RPMI8226 (cell line): ENCODE measurements at places on chromosomes 7 and 10.

DNA sequence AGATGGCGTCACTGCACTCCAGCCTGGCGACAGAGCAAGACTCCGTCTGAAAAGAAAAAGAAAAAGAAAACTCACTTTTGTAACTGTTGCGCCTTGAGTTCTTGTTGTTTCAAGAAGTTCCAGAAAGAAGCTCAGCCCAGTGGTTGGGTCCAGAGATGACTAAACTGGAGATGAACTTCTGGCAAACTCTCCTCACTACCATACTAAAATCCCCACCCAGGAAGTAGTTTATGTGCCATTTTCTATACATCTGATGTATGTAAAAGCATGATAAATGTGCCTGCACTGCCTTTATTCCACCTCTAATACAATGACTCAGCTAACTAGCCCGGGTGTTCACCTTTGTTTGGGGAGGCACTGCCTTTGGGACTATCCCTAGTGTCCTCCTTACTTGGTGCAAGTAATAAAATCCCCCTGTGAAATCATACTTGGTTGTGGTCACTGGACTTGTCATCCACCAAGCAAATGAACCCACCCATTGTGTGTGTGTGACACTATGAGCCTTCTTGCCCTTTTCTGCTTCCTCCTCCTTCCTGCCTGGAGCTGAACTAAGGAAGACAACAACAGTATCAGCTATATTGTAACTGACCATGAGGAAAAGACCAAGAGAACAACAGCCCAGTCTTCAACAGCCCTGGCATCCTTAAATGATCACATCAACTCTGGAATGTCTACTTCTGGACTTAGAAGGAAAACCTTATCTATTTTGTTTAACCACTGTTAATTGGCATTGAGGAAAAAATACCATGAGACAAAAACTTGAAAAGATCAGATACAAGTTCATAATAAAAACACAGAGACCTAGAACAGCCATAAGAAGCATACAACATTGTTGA is 33.6 kb downstream of the JMJD1C start:
- DNase-seq, result no peak

DNA sequence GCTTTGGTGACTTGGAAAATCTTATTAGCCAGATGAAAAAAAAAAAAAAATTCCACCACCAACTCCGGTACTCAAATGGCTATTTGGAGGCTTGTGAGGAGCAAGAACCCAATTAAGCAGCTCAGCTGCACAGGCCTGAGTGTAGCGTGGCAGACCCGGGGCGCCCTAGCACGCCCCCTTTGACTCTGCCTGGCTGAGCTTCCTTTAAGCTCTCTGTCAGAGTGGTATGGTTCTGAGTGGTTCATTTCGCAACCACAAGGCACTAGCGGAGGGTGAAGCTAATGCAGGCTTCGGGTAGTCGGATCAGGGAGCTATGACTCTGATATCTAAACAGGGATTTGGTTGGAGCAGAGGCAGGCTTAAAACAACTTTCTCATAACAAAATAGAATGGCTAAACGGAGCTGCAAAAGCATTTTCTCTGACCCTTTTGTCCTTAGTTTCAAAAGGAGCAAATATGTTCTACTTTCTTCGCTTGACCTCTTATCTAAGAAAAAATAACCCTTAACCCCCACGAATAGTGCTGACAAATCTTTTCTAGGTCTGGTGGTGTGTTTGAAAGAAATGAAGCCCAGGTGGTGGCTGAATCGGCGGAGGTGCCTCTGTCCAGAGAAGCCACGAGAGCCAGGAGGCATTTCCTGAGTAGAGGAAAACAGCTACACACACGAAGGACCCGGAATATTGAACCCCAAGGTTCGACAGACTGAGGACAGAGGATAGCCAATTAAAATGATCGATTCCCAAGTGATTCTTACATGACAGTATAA is 285.4 kb upstream of the GLI3 start:
- DNase-seq, result peak; percentile 79

- no peak for DNase-seq
These were observed 652 bp upstream of the VPS26A start for GRCh38 chr10:69123306-69123746.

DNA sequence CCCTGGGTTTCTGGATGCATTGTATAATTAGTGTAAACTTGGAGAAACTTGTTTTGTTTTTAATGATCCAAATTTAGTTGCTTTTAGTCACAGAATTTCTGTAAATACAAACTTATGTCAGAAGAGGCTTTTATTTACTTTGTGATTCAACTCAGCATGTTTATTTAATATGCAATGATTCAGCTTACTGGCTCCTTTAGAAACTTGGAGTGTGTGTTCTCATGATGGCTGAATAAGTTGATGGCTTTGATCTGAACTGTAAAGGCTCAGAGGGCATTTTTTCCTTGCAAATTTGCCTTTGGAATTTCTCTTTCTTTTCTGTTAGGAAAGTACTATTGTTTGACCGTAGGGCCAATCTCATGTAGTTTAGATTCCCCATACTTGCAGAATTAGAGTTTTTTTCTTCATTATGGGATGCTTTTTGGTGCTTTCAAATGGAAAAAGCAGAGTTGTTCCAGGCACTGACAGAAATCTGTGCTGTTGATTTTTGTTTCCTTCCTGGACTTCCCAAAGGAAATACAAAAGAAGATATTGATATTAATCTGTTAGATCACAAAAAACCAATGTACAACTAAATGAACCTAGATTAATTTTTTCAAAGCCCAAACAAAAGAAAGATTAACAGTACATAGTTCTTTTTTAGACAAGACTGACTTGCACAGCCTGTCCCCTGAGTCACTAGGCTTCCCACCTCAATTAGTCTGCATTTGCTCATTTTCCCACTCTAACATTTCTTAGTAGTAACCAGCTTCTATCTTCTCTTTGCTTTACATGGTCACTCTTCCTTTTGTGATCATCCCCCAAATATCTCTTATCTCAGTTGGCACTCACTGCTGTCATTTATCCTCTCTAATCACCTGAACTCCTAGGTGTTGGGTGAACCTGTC is 96.8 kb upstream of the AGR3 start:
- DNase-seq, result no peak

DNA sequence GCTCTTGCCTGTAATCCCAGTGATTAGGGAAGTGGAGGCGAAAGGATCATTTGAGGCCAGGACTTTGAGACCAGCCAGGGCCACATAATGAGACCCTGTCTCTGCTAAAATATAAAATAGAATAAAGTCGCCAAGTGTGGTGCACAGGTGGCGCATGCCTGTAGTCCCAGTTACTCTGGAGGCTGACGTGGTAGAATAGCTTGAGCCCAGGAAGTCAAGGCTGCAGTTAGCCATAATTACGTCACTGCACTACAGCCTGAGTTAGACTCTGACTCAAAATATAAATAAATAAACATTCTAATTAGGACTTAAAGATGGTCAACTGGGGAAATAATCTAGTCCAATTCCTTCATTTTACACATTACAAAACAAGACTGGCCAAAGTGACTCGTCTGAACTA is 768 bp downstream of the CHCHD2 start:
- DNase-seq, result peak; percentile 79

DNA sequence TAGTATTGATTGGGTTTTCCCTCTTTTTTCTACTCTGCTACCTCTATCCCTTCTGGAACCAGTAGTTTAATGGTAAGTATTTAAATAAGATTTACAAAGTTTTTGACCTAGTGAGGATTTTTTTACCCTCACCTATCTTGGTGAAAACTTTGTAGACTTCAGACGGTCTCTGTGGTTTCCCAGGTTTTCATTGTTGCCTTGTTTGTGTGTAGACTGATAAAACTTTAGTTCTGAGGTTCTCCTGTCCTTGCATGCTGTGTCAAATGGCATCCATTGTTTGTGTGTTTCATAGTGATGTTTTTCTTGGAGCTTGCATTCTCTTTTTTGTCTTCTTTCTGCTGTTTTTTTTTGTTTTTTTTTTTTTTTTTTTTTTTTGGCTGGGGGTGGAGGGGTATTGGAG is 22.6 kb downstream of the ZNRF2 start:
- no peak for DNase-seq

DNA sequence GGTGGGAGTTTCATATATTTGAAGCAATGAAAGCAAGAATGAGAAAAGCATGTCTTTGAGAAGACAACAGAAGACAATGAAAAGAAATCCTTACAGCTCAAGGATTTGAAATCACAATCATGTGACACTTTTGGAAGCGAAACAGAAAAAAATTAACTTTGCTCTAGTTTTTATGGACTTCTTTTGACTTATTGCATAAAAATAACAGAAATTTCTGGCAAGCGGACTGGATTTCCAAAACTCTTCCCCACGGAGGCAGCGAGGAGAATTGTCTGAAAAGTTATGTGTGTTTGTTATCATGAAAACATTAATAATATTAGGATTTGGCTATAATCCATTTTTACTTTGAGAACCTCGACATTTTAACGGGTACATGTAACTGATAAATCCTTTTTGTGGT is 223.3 kb downstream of the LRMDA start:
- no peak for DNase-seq

DNA sequence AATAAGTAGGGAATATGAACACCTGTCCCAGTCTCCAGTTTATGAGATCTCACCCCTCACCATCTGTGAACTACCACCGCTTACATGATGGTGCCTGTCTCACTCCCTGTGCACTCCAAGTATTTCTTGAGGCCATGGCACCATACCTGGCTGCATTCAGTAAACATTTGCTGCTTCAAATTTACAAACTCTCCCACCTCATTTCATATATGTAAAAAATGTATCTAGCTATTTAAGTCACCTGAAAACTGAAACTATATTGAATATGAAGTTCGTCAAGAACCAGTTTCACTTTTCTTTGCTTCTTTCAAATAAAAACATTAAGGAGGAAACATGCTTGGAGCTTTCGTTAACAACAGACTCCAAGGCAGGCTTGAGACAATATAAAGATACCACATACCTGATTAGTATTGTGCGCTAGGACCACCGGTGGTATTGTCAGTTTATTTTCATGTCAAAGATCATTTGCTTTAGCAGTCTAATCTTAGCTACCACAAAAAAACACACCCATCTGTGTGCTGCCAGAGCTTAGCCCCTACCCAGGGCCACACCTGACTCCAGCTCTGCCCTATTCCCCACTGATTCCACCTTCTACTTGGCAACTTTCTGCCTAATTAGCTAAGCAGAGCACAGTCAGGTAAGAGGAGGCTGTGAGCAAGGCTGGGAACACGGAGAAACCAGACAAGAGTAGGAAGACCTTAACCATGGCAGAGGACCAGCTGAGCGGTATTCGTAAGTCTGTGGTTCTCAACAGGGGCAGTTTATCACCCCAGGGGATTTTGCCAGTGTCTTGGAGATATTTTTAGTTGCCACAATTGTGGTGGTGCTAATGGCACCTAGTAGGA is 92.0 kb downstream of the ZFAND4 start:
- peak; percentile 5 for DNase-seq

DNA sequence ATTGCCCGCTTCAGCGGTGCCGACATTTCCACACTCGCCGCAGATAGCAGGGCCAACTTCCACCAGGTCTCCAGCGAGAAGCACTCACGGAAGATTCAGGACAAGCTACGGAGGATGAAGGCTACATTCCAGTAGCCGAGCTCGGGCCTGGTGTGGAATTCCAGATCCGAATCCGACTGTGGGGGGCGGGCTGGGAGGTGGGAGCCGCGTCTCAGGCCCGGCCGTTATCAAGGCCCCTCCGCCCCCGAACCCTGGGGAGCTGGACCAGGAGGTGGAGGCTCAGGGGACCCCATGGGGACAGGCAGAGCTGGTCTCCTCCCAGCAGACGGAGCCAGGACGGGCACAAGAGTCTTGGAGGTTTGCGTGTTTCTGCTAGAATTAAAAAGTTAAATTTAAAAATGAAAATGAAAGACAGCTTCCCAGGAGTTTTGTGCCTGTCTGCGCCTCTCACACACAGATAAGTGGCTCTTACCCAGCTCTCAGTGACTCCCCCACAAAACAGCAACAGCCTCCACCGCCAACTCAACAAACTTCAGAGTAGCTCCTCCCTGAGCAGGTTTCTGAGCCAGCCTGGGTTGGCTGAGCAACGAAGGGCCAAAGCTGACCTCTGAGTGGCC is 5.2 kb upstream of the UTF1 start:
- DNase-seq, result no peak

GRCh38 chr7:47361746-47362215 is 220.1 kb downstream of the TNS3 start:
- peak; percentile 67 for DNase-seq

GRCh38 chr7:95190515-95190914 is 133.8 kb downstream of the PON1 start:
- peak; percentile 11 for DNase-seq

- no peak for DNase-seq
These were observed 212.6 kb upstream of the FRMD4A start for GRCh38 chr10:14543046-14543903.

DNA sequence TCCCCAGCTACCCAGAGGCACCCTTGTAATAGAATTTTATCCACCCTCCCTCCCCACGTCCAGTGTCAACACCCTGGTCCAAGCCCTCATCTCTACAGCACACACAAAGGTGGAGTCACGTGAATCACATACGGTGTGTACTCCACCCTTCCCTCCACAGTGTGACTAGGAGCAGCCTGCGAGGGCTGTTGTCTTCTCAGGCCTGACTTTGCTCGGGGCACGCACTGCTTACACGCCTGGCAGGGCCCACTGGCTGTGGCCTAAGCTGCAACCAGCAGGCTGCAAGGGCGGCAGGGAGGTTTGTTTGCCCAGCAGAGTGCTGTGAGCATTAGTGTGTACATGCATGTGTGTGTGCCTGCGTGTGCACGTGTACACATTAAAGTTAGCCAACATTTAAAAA is 93.7 kb downstream of the COBL start:
- DNase-seq, result no peak

DNA sequence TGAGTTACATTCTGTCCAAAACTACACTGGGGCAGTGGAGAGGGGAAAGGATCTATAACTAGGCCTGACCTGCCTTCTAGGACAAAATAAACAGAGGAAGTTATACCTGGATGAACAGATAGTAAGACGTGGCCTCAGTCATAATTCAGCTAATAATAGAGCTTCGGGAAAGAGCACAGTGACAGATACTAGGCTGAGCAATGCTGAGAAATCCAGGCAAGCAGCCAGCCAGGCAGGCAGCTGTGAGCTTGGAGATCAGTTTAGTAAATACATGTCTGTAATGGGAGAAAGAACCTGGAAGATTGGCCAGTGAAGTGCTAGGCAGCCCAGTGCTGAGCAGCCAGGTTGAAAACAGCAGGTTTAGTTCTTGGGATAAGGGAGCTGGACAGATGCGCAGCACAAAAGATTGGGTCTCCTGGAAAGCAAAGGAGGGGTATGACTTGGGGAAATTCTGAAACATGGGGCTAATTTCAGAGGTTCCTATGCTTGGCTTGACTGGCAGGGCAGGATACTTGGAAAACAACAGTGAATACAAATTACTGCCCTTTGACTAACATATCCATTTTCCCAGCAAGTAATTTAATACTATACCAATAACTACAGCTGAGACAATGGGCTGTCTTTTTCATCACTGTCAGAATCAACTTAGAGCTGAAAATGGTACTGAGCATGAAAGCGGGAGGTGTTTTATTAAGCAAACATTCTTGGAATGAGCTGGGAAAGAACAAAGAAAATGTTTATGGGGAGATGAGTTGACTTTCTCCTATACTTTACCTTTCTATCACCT is 140.8 kb downstream of the DGKB start:
- peak; percentile 27 for DNase-seq

- peak; percentile 63 for DNase-seq
These were observed 433.1 kb downstream of the TYW1 start for GRCh38 chr7:67429735-67430134.
